Activated naive CD4-positive, alpha-beta T cell treated with anti-CD3 and anti-CD28 coated beads for 36 hours (primary cell): ENCODE measurements at places on chromosomes 5 and 9.
A peak's percentile ranks its signal among the peaks of the same experiment; 100 is the strongest.

GRCh38 chr9:95939472-95939871 lies 64.0 kb downstream of the ERCC6L2 start:
- no peak overlapping the region for H3K27ac ChIP-seq
- no peak overlapping the region for H3K4me3 ChIP-seq
- H3K4me1 ChIP-seq = no peaks in the 10 kb centered on the region
- H3K27me3 ChIP-seq = no peaks in the 10 kb centered on the region
- peaks cover 80% of the 10 kb centered on the region for H3K36me3 ChIP-seq

- peaks cover 7% of the 10 kb centered on the region for H3K4me1 ChIP-seq
- no peak overlapping the region for H3K4me3 ChIP-seq
These were observed 9.0 kb downstream of the PPP3R2 start for GRCh38 chr9:101585740-101586139.

- H3K4me1 ChIP-seq = peaks cover 15% of the 10 kb centered on the region
- H3K36me3 ChIP-seq = peaks cover 46% of the 10 kb centered on the region
- no peak overlapping the region for H3K4me3 ChIP-seq
- no peaks in the 10 kb centered on the region for H3K27me3 ChIP-seq
- DNase-seq = no peak
These were observed 10.5 kb upstream of the LRRC70 start for GRCh38 chr5:62568143-62568542.

DNA sequence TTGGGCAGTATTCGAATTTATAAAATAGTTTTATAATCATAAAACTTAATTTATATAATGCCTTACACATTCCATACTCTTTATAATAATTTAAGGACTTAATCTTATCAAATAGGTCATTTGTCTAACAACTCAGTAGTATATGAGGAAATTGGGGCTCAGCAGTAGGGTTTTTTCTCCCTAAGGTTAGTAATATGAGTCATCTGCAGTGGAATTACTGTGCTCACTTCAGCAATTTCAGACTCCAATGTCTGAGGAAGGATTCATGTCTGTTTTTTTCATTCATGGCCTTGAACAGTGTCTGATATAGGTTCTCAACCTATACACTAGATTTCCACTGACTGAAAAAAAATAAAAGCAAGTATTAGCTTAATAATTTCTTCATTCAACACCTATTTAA lies 7.4 kb downstream of the DMRTA1 start:
- no peak overlapping the region for H3K4me3 ChIP-seq
- no peak for DNase-seq
- H3K36me3 ChIP-seq = no peaks in the 10 kb centered on the region
- H3K4me1 ChIP-seq = no peaks in the 10 kb centered on the region
- peaks cover 30% of the 10 kb centered on the region for H3K27me3 ChIP-seq
- H3K27ac ChIP-seq = no peak overlapping the region

GRCh38 chr9:124465736-124466135 lies 15.5 kb downstream of the ADGRD2 start:
- DNase-seq = no peak
- no peak overlapping the region for H3K4me3 ChIP-seq

DNA sequence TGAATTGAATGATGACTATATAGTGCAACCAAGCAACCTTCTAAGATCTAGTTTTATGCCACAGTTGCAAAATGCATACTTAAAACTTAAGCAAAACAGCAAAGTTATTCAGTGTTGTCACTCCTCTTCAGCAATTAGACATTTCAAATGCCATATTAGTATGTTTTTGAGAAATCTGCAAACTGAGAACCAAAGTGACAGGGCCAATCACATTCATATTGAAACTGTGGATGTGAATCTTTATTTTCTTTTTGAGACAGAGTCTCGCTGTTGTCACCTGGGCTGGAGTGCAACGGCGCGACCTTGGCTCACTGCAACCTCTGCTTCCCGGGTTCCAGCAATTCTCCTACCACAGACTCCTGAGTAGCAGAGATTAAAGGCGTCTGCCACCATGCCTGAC lies 249.2 kb upstream of the EFNA5 start:
- peaks cover 14% of the 10 kb centered on the region for H3K4me1 ChIP-seq
- H3K4me3 ChIP-seq = no peak overlapping the region
- no peak overlapping the region for H3K27ac ChIP-seq
- peaks cover 2% of the 10 kb centered on the region for H3K36me3 ChIP-seq
- DNase-seq = peak; percentile 29

- no peaks in the 10 kb centered on the region for H3K36me3 ChIP-seq
- no peak overlapping the region for H3K27ac ChIP-seq
- H3K4me3 ChIP-seq = no peak overlapping the region
- peaks cover 14% of the 10 kb centered on the region for H3K4me1 ChIP-seq
These were observed 103.0 kb upstream of the ERCC6L2 start for GRCh38 chr9:95772320-95773052.

- DNase-seq = no peak
- no peaks in the 10 kb centered on the region for H3K36me3 ChIP-seq
- H3K27ac ChIP-seq = no peak overlapping the region
- no peak overlapping the region for H3K4me3 ChIP-seq
These were observed 50.5 kb downstream of the CXXC5 start for GRCh38 chr5:139698490-139699146.

DNA sequence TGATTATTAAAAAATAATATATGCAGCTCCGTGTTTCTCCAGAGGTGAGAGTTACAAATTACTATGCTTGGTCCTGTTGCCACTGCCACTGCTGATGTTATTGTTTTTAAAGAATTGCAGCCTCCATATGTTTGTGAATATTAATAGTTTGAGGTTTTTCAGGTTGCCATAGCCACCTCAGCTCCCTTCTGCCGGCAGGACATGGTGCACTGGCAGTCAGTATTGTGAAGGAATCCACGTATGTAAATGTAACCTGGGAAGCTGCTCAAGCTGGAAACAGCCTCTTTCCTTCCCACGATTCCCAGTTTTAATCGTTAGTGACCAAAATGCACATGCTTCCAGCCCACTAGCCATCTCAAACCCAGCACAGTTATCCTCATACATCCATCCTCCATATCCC lies 184.4 kb upstream of the CCNG1 start:
- H3K4me3 ChIP-seq = no peak overlapping the region
- no peaks in the 10 kb centered on the region for H3K36me3 ChIP-seq
- H3K27me3 ChIP-seq = no peaks in the 10 kb centered on the region
- H3K4me1 ChIP-seq = no peaks in the 10 kb centered on the region
- no peak for DNase-seq

- no peak for DNase-seq
- H3K4me3 ChIP-seq = no peak overlapping the region
- H3K4me1 ChIP-seq = no peaks in the 10 kb centered on the region
These were observed 24.9 kb upstream of the CCDC112 start for GRCh38 chr5:115321309-115321708.

DNA sequence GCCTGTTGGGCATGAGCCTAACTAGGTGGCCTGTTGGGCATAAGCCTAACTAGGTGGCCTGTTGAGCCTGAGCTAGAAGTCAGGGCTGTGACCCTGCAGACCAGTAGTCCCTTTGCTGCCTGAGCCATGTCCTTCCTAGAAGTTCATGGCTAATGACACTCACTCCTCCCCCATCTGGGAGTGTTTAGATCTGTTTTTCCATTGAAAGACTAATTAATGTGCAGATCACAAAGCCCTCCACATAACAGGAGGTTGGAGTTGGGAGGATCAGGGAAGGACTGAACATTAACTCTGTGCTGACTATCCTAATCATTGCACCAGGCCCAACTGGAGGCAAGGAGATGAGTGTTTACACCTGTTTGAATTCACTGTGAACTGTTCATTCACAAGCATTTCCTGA lies 27.6 kb downstream of the SLC25A48 start:
- DNase-seq = no peak
- no peaks in the 10 kb centered on the region for H3K36me3 ChIP-seq
- H3K27ac ChIP-seq = no peak overlapping the region

- H3K27me3 ChIP-seq = no peaks in the 10 kb centered on the region
- DNase-seq = peak; percentile 76
- H3K36me3 ChIP-seq = no peaks in the 10 kb centered on the region
- H3K27ac ChIP-seq = no peak overlapping the region
- no peak overlapping the region for H3K4me3 ChIP-seq
These were observed 124.5 kb downstream of the EGFLAM start for GRCh38 chr5:38382898-38383297.

GRCh38 chr5:88659529-88660263 lies 223.3 kb downstream of the MEF2C start:
- no peak overlapping the region for H3K27ac ChIP-seq
- H3K4me1 ChIP-seq = peaks cover 8% of the 10 kb centered on the region
- H3K4me3 ChIP-seq = no peak overlapping the region
- peaks cover 49% of the 10 kb centered on the region for H3K27me3 ChIP-seq
- DNase-seq = no peak

- no peaks in the 10 kb centered on the region for H3K36me3 ChIP-seq
- DNase-seq = no peak
- H3K4me1 ChIP-seq = no peaks in the 10 kb centered on the region
- H3K4me3 ChIP-seq = no peak overlapping the region
- H3K27me3 ChIP-seq = peaks cover 19% of the 10 kb centered on the region
These were observed 133.8 kb downstream of the LIFR start for GRCh38 chr5:38422622-38423021.

GRCh38 chr5:115815006-115815692 lies 1.3 kb downstream of the CDO1 start:
- DNase-seq = no peak
- peaks cover 67% of the 10 kb centered on the region for H3K27me3 ChIP-seq
- no peaks in the 10 kb centered on the region for H3K36me3 ChIP-seq
- H3K4me3 ChIP-seq = peak overlapping the region; percentile 53

GRCh38 chr5:158908425-158909220 lies 191.1 kb downstream of the EBF1 start:
- H3K27ac ChIP-seq = no peak overlapping the region
- no peaks in the 10 kb centered on the region for H3K36me3 ChIP-seq
- no peaks in the 10 kb centered on the region for H3K4me1 ChIP-seq
- no peak overlapping the region for H3K4me3 ChIP-seq

- H3K4me3 ChIP-seq = no peak overlapping the region
- no peak for DNase-seq
- no peak overlapping the region for H3K27ac ChIP-seq
- H3K4me1 ChIP-seq = peaks cover 24% of the 10 kb centered on the region
These were observed 100.2 kb downstream of the MRPL36 start for GRCh38 chr5:1699394-1699793.

DNA sequence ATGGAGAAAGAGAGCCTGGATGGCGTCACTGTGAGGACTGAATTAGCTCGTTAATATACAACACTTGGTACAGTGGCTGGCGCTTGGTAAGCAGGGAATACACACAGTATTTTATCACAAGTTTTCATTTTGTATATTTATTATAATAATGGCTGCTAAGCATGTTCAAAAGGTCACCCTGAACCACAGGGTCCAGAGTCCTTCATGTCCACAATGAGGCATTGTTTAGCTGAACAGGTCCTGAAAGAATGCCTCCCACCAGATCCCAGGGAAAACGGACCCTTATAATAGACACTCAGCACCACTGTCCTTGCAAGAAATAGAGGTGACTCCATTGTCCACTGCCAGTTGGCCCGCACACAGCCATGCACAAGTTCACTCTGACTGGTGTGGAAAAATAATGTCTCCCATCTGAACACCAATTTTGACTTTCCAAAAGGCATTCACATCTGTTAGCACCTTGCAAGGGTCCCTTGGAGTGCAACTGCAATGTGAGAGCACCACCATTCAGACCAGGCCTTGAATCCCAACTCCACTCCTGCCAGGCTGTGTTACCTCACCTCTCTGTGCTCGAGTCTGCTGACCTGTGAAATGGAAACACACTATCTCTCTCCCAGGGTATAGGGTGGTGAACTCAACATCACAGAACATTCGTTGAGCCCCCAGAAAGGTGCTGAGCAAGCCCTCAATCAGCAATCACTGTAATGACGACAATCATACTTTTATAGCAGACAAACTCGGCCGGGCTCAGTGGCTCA lies 3.9 kb downstream of the VDAC1 start:
- H3K27me3 ChIP-seq = no peaks in the 10 kb centered on the region
- no peak overlapping the region for H3K4me3 ChIP-seq
- no peak for DNase-seq
- peaks cover 38% of the 10 kb centered on the region for H3K36me3 ChIP-seq
- H3K27ac ChIP-seq = no peak overlapping the region
- peaks cover 65% of the 10 kb centered on the region for H3K4me1 ChIP-seq

DNA sequence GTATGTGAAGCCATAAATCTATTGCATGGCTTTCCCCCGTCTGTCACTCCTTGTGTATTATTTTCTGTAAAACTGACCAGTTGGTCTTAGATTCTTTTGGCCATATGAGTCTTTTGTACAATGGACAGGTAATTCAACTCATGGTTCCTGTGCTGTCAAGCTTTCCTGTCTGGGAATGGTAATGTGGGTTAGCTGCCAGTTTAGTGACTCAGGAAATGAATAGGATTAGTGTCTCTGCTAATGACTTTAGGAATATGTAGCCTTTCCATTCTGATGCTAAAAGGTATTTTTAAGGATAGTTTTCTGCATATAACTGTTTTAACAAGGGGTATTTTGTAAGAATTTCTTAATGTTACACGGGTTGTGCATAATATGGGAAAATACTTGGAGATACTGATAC lies 182.7 kb downstream of the PBX3 start:
- DNase-seq = no peak
- H3K27ac ChIP-seq = no peak overlapping the region
- H3K4me1 ChIP-seq = no peaks in the 10 kb centered on the region
- H3K27me3 ChIP-seq = no peaks in the 10 kb centered on the region
- no peak overlapping the region for H3K4me3 ChIP-seq
